Progenitor cell of endocrine pancreas (in vitro differentiated cells): ENCODE measurements at places on chromosomes 5 and 9. TPM values are rescaled to one million over a fixed set of nuclear protein-coding genes. Genes with fewer than 3 reads are reported as not detected.

The CAMK4 gene
- 2.1 and 2.3 TPM in 2 replicates for total RNA-seq

The ACTL7B gene
- 0.16 and 0.19 TPM in 2 replicates for total RNA-seq

The LTC4S gene
- 5.5 and 6.9 TPM in 2 replicates for total RNA-seq

The IL4 gene
- not detected in 2 replicates for total RNA-seq
